Fibroblast of skin of right biceps (primary cell): ENCODE measurements at places on chromosomes 3 and 15.

GRCh38 chr3:111517801-111518200 is 24.2 kb upstream of the CD96 start:
- DNase-seq = no peak

- DNase-seq = peak; percentile 95
Measured at GRCh38 chr15:60421544-60421943, 23.8 kb upstream of the ANXA2 start.

DNA sequence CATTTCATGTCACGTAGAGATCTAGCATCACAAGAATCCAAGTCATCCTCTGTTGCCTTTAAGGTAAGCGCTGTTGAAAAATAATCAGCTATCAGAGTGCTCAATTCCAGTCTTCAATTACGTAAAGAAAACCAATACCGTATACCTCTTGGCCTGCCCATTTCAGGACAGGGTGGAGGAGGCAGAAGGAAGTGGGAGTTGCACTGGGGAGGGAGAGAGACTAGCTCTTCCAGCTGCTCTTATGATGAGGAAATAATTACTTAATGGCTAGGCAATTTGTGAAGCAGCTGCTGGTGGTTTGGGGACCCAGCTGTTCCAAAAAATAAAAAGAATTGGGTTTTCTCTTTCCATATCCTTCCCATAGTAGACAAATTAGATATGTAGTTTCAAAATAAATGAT is 365.8 kb upstream of the MCTP2 start:
- no peak for DNase-seq

GRCh38 chr15:29792426-29793159 is 29.7 kb downstream of the TJP1 start:
- DNase-seq = peak; percentile 83

DNA sequence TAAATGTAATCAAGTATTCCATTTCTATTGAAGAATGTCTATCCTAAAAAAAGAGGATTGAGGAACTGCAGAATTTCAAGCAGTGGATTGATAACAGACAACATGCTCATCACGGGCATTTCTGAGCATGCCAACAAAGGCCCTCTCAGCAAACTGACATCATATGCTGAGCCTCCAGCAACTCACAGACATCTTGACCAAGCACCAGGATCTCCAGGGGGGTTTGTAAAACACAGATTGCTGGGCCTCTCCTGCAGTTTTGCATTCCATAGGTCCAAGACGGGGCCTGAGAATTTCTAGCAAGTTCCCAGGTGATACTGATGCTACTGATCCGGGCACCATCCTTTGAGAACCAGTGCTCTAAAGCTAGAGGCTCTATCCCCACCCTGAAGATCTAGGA is 85.0 kb downstream of the FOXP1 start:
- no peak for DNase-seq

- no peak for DNase-seq
Measured at GRCh38 chr3:190902292-190902691, 39.8 kb upstream of the GMNC start.

- no peak for DNase-seq
Measured at GRCh38 chr15:65901336-65901735, 32.0 kb downstream of the RAB11A start.

- DNase-seq = peak; percentile 33
Measured at GRCh38 chr3:150528354-150528797, 17.9 kb downstream of the SERP1 start.

GRCh38 chr3:195405651-195406050 is 37.2 kb downstream of the ACAP2 start:
- no peak for DNase-seq

- peak; percentile 92 for DNase-seq
Measured at GRCh38 chr3:21920421-21920861, 169.4 kb upstream of the ZNF385D start.

DNA sequence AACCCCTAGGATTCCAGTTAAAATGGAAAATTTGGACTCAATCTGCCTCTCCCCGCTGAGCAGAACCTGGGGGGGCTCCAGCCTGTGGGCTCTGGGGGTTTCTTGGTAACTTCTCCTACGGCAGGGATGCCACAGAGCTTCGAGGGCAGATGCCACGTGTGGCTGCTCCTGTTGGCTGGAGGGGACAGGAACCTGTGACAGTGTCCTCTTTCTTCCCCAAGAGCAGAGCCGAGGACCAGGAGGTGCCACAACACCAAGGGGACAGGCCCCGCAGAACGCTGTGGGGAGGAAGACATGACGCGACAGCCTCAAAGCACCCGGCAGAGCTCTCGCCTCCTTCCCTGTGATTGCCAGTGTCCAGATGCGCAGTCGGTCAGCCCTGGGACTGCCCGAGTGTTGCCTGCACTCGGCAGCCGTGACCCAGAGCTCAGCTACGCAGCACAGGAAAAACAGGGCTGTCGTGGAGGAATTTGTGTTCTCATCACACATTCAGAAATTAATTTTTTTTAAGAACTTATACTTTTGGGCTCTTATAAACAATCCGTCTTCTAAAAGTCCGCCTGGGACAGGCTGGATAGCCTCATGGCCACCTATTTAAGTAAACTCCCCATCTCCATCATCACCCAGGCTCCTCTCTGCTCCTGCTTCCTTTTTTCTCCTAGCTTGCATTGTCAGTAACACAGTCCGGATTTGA is 131.9 kb upstream of the MEF2A start:
- no peak for DNase-seq
